ENCODE measurements at places on chromosomes 7 and 10.

DNA sequence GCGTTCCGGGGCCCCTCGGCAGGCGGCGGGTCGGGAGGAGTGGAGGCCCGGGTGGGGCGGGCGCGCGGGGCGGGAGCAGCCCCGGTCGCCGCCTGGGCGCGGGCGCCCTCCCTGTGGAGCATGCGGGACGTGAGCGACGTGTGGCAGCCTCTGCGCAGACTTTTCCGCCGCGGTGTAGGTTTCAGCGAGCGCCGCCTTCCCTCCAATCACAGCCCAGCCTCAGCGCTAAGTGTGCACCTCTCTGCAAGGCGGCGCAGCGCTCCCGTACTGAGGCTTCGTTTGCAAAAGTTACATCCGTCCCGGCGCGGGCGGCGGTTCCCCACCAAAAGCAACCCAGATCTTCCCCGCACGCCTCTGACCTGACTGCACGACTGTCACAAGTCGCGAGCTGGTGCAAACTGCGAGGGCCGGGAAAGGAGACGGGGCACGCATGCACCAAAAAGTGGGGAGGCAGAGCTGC, 1.2 kb upstream of the PFKFB3 start:
- H3K4me1 ChIP-seq: peaks cover 20% of the 10 kb centered on the region
- peak overlapping the region; percentile 78 for H3K27ac ChIP-seq
- peaks cover 34% of the 10 kb centered on the region for H3K36me3 ChIP-seq
- peak; percentile 70 for DNase-seq
- peak overlapping the region; percentile 84 for H3K4me3 ChIP-seq

DNA sequence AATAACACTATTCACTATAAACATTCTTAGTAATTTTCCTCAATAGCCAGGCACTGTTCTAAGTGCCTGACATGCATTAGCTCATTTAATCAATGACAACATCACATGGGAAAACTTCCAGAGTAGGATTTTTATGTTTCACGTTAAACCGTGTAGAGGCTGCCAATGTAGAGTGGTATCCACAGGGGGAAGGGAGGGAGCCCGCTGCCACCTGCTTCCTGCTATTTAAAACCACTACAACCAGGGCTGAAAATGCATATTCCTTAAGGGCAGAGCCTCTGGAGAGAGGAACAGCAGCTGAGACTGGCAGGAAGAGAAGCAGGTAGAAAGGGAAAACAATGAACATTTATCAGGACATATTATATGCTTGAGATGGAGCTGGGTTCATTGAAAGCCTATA, 684.3 kb upstream of the AUTS2 start:
- H3K4me1 ChIP-seq: no peaks in the 10 kb centered on the region

DNA sequence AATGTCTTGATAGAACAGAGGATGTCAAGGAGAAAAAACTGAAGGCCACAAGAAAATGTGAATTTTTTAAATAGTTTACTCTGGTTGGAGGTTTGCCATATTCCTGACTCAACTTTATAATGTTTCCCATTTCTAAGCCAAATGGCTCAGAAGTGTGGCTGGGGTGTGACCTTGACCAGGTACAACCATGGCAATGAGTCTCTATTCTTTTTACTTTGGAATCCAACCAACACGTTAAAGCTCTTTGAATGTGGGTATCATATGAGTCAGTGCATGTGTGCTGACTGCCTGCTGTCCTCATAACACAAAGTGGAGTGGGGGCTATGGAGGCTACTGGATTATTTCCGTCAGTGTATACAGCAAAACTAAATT, 33.5 kb upstream of the DLD start:
- DNase-seq: no peak
- H3K36me3 ChIP-seq: no peaks in the 10 kb centered on the region
- H3K4me1 ChIP-seq: peaks cover 31% of the 10 kb centered on the region
- peaks cover 9% of the 10 kb centered on the region for H3K27me3 ChIP-seq

DNA sequence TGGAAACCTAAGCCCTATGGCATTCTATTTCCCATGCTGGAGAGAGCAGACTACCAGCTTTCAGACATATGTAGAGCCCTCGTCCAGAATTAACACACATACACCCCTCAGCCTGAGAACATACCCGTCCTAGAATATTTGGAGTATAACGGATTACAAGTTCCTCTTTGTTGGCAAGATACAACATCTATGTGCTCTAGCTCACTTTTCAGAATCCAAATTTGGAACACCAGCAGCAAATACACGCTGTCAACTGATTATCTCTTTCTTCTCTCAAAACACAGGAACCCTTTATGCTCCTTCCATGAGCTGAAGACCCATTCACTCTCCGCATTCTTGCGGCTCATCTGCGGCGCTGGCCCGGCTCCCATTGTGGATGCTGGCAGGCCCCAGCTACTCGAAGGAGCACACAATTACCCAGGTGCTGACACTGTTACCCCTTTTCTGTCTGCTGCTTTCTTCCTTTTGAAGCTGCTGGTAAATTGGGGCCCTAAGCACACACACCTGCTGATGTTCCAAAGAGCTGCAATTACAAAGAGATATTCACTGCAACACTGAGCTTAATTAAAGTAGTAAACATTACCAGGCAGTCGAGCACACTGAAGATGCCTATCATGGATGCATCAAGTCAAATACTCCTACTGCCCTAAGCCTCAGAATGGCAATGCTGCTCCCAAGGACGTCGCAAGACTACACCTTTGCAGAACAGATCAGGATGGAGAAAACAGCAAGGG, 70.0 kb downstream of the VOPP1 start:
- H3K4me3 ChIP-seq: no peak overlapping the region
- peaks cover 14% of the 10 kb centered on the region for H3K36me3 ChIP-seq
- no peak for DNase-seq
- no peaks in the 10 kb centered on the region for H3K27me3 ChIP-seq

GRCh38 chr7:101410743-101411507, 48.2 kb downstream of the COL26A1 start:
- H3K27me3 ChIP-seq: peaks cover 60% of the 10 kb centered on the region
- H3K27ac ChIP-seq: no peak overlapping the region
- H3K4me3 ChIP-seq: no peak overlapping the region
